ENCODE measurements at places on chromosomes 6 and 20.

GRCh38 chr6:34059136-34059731 is 86.7 kb downstream of the GRM4 start:
- DNase-seq, result no peak

DNA sequence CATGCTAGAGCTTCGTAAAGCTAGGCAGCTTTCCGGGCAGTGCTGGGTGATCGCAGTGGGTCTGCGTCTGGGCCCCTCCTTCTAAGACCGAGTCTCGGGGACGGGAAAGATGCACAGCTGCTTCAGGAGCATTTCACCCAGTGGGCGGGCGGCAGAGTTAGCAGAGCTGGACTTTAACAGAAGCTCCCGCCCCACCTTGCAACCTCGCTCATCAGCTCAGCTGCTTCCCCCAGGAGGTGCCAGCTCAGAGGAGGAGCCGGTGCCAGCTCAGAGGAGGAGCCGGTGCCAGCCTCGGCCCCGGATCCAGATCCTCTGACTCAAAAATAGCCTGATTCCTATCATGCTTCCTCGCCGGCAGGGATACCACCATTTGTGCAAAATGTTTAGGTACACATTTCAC is 94.5 kb upstream of the RPS6KA2 start:
- no peak for DNase-seq

DNA sequence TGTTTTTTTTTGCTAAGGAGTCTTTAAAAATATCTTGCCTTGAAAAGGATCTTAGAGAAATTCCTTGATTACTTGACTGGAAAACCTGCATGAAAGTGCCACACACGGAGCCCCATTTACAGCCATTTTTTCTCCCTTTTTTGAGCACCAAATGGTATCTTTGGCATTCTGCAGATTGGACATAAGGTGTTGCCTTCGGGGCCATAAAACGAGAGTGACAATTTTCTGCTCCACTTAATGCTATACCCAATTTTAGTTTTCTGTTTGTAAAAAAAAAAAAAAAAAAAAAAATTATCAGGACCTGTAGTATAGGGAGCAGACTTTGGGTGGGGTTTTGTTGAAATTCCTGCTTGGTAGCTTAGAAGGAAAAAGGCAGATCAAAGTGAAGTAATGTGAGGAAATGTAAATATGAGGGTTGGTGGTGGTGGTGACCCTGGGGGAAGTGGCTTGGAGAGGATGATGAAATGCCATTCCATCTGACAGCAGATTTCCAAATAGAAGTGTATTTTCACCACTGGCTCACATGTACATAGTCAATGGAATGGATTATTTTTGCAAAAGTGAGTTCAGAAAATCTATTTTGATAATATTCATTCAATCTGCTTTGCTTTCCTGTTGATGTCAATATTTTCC is 212.1 kb upstream of the SOX4 start:
- DNase-seq, result no peak

DNA sequence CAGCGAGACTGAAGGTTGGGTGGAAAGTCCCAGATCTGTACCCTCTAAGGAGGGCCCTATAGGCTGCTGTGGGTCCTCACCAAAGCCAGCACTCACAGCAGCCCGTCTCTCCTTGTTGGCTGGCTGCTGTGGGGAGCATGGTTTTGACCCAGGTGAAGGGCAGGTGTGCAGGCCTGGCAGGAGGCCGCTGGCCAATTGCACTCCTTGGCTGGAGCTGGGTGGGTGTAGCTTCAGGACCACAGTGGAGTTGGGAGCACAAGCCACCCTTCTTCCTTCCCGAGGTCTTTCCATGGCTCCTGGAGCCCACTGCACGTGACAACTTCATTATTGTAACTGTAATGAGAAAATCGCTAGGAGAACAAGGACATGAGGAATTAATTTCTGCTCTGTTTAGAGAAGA is 287.7 kb upstream of the FOXQ1 start:
- DNase-seq, result no peak

- no peak for DNase-seq
These were observed 99.7 kb upstream of the KCNK16 start for GRCh38 chr6:39422238-39422637.

- DNase-seq, result no peak
These were observed 89.7 kb downstream of the NDUFAF5 start for GRCh38 chr20:13874394-13875157.

- no peak for DNase-seq
These were observed 69.3 kb upstream of the BLCAP start for GRCh38 chr20:37596890-37597536.

DNA sequence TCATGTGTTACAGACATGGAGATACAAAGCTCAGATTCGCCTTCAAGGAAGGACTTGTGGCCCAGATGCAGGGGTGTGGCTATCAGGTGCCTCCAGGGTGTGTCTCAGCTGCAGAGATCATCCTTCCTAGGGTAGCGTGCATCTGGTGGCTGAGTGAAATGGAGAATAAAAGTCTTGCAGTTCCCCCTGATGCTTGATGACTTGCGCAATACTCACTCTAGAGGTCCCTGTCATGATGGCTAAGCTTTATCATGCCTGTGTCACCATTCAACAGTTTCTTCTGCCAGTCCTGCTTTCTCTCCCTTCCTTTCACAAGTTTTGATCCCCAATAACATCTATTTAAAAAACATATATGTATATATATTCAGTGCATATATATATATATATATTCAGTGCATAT is 228.1 kb downstream of the PAX1 start:
- DNase-seq, result no peak

DNA sequence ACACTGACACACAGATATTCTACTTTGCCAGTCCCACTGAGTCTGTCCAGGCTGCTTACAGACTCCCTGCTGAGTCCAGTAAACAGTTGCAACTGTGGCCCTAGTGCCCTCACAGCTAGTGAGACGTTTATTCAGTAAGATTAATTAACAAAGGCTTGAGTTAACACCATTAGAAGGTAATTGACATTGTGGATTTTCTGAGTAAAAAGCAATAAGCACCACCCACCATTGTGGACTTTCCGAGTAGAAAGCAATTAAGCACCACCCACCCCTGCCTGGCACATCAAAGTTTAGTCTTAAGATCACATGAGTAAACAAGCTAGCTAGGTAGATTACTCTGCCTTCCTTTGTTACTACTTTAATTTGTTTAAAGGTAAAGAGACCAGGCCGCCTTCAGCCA is 408.6 kb upstream of the IMPG1 start:
- DNase-seq, result no peak

DNA sequence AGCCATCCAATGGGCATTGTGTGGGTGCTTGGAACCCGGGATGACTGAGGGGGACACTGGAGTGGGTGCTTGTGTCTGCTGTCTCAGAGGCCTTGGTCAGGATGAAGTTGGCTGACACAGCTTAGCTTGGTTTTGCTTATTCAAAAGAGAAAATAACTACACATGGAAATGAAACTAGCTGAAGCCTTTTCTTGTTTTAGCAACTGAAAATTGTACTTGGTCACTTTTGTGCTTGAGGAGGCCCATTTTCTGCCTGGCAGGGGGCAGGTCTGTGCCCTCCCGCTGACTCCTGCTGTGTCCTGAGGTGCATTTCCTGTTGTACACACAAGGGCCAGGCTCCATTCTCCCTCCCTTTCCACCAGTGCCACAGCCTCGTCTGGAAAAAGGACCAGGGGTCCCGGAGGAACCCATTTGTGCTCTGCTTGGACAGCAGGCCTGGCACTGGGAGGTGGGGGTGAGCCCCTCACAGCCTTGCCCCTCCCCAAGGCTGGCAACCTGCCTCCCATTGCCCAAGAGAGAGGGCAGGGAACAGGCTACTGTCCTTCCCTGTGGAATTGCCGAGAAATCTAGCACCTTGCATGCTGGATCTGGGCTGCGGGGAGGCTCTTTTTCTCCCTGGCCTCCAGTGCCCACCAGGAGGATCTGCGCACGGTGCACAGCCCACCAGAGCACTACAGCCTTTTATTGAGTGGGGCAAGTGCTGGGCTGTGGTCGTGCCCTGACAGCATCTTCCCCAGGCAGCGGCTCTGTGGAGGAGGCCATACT is 49.4 kb downstream of the PYGB start:
- no peak for DNase-seq

GRCh38 chr6:158293122-158293521 is 19.1 kb upstream of the TULP4 start:
- DNase-seq, result no peak

DNA sequence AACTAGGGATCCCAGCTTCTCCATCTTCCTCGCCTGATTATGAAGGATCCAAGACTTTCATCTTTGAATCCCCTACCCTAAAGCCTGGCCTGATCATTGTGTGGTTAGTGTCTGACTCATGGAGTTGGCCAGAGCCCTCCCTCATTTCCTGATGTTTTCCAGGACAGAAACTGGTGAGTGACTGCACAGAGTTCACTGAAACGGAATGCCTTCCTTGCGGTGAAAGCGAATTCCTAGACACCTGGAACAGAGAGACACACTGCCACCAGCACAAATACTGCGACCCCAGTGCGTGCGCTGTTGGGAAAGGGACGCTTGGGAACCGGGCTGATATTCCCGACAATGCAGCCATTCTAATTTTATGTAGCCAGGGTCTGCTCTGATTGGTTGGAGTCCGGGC is 4.0 kb downstream of the CD40 start:
- peak; percentile 52 for DNase-seq

DNA sequence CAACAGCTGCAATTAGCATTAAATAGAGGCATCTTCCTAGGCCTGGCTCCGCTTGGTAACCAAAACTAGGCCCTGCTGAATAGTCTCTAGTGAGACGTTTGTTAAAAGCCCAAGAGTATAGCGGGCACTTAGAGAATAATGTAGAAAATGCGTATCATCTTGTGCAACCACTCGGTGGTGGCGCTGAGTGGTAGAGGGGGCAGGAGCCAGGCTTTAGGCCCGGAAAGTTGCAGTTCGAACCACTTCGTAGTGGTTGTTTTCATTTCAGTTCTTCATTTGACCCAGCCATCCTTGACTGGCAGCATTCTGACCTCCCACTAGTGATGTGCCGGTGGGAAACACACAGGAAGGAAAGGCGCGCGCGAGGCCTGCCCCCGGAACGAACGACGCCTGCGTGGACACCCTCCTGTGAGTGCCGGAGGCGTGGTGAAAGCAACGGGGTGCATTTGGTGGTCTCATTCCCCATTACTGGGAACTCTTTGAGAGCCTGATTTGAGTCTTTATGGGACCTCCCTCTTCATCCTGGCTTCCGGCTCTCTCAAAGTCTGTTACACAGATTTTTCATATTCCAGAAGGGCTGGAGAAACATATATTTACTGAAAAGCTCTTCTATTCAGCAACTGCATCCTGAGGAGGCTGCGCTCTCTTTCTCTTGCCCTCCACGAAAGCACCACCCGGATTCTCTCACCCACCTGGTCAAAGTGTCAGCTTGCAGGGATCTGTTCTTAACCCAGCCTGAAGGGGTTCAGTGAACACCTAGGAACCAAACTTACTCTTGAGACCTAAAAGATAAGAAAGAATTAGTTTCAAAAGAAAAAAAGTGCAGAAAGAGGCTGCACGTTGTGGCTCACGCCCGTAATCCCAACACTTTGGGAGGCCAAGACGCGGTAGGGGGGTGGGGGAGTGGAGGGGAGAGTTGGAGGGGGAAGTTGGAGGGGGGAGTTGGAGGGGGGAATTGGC is 18.2 kb downstream of the GPX5 start:
- no peak for DNase-seq

- no peak for DNase-seq
These were observed 54.8 kb downstream of the ADGRB3 start for GRCh38 chr6:68689910-68690309.

DNA sequence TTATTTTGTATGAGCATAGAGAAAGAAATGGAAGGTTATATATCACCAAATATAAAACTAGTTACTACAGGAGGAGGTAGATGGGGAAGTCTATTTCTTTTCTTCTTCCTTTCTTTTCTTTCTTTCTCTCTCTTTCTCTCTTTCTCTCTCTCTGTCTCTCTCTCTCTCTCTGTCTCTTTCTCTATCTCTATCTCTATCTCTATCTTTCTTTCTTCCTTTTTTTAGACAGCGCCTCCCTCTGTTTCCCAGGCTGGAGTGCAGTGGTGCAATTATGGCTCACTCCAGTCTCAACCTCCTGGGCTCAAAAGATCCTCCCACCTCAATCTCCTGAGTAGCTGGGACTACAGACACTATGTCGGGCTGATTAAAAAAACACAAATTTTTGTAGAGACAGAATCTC is 10.2 kb upstream of the SGK1 start:
- no peak for DNase-seq

DNA sequence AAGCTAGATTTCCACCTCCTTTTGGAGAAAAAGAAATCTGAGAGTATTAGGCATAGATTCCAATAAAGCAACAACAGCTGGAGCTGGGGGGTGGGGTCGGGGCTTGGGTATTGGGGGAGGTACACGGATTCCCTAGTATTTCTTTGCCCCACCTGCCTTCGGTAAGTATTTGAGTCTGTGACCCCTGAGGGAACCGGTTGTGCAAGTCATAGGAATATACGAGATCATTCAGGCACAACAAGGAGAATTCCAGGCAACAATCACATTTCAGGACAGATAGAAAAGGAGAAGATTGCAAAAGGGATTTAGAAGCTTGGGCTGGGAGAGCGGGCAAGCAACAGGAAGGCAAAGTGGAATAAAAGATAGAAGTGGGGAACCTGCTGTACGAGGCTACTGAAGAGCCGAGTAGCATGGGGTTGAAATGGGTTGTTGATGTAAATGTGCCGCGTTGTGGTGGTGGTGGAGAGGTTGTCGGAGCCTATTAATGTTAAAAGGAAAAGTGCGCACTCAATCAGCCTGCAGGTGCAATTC is 148.9 kb downstream of the BCAS1 start:
- no peak for DNase-seq

DNA sequence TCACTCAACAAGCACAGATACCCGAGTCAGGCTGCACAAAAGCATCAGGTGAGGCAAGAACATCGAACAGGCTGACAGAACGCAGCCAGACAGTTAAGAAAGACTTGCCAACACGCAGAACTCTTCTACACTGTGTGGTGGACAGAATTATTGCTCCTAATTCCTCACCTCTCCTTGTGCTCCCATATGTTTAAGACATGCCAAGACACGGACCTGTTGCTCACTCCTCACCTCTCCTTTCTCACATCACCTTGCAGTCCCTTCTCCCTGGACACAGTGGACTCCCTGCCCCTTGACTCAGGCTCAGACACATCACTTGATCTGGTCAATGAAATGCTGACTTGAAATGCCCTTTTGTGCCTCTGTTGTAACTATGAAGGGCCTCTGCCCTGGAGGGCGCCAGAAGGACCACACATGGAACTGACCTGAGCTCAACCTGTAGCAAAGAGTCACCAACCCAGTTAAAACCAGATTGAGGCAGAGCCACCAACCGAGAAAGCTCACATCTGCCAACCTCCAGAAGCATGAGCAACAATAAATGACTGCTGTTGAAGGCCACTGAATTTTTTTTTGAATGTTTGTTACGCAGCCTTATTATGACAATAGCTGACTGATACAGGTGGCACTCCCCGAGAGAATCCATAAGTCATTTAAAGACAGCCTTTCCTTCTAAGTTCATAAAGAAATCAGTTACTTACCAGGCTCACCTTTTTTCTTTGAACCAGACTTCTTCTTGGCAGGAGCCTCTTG is 24.0 kb downstream of the RRBP1 start:
- no peak for DNase-seq

GRCh38 chr20:11027224-11027623 is 353.4 kb upstream of the JAG1 start:
- DNase-seq, result no peak

DNA sequence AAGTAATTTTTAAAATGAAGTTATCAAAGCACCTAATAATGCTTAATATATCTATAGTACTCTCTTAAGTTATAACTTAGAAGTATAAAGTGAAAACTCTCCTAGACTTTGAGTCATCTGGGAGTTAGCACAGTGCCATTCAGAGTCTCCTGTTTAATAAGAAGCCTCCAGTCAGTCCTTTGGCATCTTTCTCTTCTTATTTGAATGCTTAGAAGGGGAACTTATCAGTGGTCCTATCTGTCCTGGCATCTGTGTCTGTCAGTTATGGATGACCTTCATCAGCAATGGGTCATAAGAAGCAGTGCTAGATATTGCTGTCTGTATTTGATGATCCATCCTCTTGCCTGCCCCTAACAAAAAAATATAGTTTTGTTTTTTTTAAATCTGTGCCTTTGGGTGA is 15.2 kb downstream of the TMEM200A start:
- no peak for DNase-seq

Measured in non-pigmented ciliary epithelial cell (primary cell).